ENCODE measurements at places on chromosomes 7 and 10.

- no peak for DNase-seq
Observed at GRCh38 chr10:33376476-33376875, 42.0 kb upstream of the NRP1 start.

DNA sequence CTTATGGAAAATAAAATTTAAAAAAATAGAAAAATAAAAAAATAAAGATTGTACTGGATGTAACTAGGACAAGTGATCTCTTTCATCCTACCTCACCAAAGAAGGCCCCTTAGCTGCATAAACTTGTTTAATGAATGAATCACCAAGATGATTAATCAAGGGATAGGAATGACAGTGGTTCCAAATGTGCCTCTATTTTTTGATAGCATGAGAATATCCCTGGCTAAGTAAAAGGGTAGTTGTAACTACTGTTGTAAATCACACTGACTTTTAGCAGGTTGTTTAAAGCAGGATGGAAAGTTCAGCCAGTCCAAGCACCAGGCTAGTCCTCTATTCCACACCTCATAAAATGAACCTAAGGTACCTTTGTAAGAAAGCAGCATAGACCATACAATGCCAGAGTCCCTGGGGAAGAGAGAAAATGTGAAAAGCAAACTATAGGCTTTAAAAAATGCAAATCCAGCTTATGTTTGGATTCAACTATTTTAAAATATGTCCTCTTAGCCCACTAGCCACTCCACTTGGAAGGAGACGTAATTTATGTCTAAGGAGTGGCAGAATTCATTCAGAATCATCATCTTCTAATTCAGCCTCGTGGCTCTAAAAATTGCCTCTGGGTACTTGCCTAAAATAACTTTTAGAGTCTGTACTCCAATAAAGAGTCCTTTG is 126.8 kb downstream of the SKIDA1 start:
- no peak for DNase-seq

DNA sequence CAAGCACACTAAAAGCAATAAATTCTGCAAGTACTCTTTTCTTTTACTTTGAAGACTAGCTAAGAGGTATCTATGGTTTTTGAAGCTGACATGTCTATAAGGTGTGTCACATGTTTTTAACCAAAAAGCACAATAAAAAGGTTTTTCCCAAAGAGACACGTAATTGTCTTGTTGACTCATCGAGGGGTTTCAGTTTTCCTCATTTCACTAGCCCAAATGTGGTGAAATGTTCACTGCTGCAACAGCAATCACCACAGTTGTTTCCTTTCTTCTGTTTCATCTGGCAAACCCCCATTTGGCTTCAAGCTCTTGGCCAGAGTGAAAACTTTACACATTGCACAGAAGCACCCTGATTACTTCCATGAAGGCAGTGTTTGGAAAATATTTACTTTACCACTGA is 3.8 kb upstream of the HOXA4 start:
- DNase-seq = no peak

GRCh38 chr7:80374321-80374720 is 137.5 kb downstream of the GNAT3 start:
- DNase-seq = no peak

DNA sequence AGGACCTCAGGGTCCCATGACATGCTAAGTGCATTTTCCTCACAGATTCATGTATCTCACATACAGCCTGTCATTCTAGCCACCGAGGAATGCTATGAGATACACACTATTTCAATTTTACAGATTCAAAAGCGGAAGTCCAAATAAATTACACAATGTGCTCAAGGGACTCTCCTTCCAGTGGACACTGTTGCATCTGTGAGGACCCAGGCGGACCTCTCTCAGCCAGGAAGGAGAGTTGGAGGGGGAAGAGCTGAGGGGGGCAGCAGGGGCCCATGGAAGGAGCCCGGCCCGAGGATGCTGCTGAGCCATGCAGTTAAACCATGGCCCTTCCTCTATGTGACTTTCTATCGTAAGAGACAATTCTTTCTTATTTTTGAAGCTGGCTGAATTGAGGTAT is 93.6 kb downstream of the VOPP1 start:
- no peak for DNase-seq

DNA sequence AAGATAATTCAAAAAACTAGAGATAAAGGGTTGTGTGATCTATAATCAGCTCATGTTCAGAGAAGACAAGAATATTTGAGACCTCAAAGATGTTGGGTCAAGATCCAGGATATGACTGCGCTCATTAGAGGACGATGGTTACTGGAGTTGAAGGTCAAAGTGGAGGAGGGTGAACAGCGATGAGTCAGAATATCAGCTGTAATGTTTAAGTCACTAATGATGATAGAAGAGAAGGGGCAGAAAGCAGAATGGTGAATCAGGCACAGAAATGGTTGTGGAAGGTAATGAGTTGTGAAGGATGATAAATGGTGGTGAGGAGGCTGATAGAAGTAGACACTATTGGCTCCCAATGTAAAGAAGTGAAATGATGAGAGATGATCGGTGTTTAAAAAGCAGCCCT is 540.3 kb downstream of the INHBA start:
- no peak for DNase-seq

GRCh38 chr7:44463169-44463808 is 27.2 kb downstream of the NUDCD3 start:
- DNase-seq = no peak

- DNase-seq = no peak
Observed at GRCh38 chr7:12683678-12684585, 3.5 kb upstream of the ARL4A start.

GRCh38 chr10:21166557-21167287 is 269.6 kb upstream of the NEBL start:
- no peak for DNase-seq

- no peak for DNase-seq
Observed at GRCh38 chr7:27315066-27315465, 72.5 kb downstream of the EVX1 start.

DNA sequence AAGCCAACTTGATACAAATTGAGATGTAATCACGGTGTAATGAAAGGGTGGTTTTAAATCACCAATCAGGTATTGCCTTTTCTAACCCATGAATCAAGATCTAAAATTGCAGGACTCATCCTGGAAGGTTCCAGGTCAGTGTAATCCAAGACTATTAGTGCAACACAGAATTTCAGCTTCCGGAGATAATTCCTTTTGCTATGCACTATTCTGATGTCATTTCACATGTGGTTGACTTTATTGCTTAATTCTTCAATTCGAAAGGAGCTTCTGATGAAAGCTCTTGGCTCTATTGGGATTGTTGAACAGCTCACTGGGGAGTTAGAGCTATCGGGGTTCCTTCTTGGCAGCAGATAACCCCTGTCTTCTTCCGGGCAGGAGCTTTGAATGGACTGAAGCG is 147.4 kb upstream of the INSYN2A start:
- no peak for DNase-seq

DNA sequence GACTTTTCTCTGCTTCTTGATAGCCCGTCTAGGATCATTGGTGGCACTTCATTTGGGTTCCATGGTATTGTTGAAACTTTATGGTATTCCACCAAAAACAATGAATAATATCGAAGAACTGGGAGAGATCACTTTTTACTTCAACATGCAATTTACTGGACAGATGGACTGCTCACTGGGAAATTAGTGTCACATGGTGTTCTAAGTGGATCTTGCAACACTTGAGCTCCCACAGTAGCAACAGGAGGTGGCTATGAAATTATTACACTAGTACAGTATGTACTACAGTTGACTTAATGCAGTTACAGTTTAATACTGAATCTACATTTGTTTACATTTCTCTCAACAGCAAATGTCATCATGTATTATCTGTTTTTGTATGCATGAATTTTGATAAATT is 997.3 kb downstream of the REEP3 start:
- no peak for DNase-seq

DNA sequence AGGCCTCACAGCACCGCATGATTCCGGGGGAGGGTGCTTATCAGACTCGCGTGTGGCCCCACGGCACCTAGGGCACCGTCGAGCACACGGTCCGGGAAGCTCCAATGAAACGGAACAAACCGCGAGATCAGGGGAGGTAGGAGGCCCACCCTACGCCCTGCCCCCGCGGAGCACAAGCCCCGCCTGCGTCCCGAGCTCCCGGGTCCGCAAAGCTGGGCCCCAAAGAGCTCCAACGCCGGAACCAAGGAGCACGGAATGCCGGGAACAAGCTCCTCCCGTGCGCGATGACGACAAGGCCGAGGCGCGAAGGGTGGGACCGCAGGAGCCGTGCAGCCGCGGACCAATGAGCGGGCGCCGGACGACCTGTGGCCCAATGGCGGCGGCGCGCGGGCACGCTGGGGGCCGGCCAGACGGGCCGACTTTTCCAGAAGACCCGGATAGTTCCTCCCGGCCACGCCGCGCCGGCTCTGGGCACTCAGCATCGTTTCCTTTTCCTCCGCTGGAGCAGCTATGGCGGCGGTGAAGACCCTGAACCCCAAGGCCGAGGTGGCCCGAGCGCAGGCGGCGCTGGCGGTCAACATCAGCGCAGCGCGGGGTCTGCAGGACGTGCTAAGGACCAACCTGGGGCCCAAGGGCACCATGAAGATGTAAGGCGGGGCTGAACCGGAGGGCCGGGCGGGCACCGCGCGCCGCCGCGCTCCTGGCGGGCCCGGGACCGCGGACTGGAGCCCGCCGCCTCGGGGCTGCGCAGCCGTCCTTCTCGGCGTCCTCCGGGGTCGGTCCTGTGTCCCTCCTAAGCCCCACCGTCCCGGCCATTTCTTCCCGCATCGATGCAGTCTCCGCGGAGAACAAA is at the start of the genes CCT6A and PSPH:
TSS of gene CCT6A (plus strand) at position 427 of the 853 bp plus-strand sequence. CDS start at position 511, 84 bp downstream.
TSS of gene PSPH (minus strand) at position 106 of the 853 bp plus-strand sequence. CDS start 30,232 bp downstream, outside the sequence.
- peak; percentile 92 for DNase-seq

GRCh38 chr7:121259826-121260225 is 69.0 kb upstream of the WNT16 start:
- no peak for DNase-seq

- no peak for DNase-seq
Observed at GRCh38 chr10:43138757-43139241, 554 bp downstream of the CSGALNACT2 start.

DNA sequence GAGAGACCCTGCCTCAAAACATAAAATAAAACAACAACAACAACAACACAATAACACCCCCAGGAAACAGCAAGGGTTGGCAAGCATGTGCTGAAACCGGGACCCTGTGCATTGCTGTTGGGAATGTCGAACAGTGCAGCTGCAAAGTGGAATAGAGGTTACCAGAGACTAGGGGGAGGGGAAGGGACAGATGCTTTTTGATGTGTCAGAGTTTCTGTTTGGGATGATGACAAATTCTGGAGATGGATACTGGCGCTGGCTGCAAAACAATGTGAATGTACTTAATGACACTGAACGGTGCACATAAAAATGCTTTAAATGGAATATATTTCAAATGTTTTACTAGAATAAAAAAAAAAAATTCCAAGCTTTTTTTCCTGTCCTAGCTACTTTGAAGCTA is 241.8 kb downstream of the TEX36 start:
- DNase-seq = no peak

- DNase-seq = no peak
Observed at GRCh38 chr7:375321-375831, 85.4 kb downstream of the FOXL3 start.

Measured in amygdala (tissue), 56 donors.